ENCODE measurements at places on chromosomes 5 and 9.

DNA sequence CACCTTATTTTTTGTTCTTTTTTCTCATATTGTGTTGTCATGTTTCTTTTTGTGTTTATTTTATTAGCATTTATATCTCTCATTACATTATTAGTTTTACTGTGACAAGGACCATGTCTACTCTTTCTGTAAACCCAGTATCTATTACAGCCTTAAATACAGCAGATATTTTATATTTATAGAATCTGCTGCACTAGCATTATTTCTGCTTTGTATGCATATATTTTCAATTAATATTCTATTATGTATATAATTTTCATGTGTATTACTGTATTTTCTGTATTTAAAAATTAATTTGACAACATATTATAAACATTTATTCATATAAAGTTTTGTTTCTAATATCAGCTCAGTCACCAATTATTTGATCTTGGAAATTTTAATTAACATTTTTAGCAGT lies 19.5 kb upstream of the C6 start:
- DNase-seq, result no peak

DNA sequence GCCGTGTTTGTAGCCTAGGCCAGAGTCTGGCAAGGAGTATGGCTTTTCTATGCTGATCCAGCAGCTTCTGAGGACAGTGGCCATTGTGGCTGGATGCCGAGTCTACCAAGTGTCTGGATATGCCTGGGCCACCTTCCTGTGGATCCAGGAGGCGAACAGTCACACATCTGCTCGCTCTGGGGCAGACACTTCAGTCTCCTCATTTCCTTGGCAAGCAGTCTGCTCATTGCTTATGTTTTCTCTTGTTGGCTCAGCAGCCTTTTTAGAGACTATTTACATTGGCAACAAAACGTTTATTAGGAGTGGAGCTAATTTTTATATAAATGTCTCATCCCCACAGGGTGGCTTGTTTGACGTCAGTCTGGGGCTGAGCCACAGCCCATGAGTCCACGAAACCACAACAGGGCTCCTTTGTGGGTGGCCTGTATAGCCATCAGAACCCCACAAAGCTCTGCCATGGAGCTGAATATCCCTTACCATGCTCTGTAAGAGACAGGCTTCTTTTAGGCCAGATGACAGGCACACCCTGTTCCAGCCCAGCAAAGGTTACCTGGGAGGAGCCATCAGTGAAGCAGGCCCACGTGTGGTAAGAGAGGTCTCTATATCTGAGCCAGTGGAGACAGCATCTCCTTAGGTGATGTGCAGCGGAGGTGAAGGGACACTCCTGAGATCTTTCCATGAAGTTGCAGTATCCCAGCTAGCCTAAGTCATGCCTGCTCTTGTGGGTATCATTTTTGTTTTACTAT lies 221.7 kb downstream of the DIRAS2 start:
- no peak for DNase-seq

DNA sequence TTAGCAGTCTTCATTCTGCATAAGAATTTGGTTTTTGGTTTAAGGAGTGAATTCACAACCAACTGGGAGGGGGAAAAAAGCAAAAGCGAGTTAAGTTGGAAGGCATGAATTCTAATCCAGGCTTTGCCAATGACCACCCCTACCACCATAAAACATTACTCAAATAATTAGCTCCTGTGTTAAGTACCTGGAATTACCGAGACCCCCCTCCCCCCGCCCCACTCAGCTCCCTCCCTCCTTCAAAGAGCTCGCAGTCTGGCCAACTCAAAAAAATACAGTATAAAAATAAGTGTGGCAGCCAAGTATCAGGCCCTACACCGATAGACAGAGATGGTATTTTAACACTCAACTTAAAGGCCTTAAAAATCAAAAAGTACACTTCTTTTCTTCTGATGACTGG lies 492 bp downstream of the ATG12 start:
- no peak for DNase-seq

- no peak for DNase-seq
Measured at GRCh38 chr9:132630811-132631210, 39.0 kb downstream of the DDX31 start.

DNA sequence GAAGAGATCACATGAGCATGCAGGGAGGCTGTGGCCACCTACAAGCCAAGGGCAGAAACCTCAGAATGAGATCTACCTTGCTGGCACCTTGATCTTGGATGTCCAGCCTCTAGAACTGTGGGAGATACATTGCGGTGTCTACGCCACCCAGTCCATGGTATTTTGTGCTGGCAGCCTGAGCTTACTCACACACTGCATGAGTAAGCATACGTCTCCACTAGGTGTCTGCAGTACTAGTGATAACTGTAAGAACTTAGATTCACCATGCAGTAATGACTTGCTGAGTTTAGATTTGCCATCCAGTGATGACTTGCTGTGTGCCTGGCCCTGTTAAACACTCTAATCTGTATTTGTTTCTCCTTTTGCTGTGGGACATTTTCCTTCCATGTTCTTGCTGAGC lies 417.7 kb downstream of the GADD45G start:
- no peak for DNase-seq

GRCh38 chr5:154110107-154110453 lies 71.3 kb downstream of the MFAP3 start:
- no peak for DNase-seq

DNA sequence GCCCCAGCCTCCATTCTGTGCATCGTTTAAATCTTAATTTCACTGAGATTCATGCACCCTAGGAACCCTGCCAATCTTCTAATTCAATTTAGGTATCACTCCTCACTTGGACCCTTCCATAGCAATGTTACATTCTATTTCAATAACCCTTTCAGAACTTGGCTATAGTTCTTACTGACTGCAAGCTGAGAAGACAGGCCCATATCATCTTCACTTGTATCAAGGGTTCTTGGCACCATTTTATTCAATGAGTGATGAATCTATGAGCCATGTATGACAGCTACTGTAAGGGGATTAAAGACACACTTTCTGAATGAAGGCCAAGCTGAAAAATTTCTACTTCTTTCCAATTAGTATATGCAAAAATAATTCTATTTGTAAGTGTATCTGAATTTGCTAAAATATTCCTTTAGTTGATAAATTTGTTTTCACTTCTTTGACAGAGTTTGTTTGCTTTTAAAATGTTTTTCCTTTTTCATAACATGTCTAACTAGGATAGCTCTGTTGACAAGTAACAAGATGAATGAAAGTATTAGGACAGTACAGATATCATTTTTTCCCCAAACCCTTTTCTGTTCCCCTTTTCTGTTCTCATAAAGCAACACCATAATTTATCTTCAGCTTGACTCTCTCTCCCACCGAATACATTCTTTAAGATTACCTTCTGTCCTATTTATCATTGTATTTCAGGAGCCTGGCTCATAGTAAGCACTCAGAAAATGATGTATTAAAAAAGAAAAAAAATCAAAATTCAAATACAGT lies 9.6 kb downstream of the ITGA2 start:
- no peak for DNase-seq

DNA sequence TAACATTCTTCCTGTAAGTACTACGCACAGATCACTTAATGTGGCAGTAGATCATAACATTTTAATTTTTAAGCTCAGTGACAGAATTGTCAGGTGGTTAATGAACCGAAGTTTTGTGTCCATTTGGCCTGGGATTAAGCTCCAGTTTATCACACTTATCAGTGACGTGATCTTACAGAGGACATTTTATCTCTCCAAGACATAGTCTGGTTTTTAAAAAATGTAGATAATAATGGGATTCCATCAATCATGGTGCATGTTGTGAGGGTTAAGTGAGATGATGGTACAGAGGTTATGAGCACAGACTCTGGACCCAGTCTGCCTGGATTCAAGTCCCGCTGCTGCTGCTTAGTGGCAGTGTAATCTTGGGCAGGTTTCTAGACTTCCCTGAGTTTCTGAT lies 66.0 kb upstream of the ZFAND5 start:
- no peak for DNase-seq

GRCh38 chr5:60754495-60754894 lies 54.5 kb upstream of the DEPDC1B start:
- DNase-seq, result no peak

DNA sequence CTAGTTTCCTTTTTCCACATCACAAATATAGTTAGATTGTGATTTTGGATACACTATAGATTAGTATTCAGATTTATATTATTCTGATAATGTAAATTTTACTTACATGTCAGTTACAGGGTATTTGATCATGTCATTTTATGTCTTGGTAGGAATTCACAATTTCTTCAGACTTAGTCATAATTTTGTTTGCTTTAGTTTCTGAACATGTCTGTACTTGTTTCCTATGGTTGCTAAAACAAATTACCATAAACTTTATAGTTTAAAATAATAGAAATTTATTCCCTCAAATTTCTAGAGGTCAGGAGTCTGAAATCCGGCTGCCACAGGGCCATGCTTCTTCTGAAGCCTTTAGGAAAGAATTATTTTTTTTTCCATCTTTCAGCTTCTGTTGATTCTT lies 1817.2 kb upstream of the CDH9 start:
- DNase-seq, result no peak
